Stimulated activated memory B cell treated with anti-CD40 and anti-IgM and Interleukin-4, amounts not matched to agents 10 μg/mL and 1 μg/mL and 100 μg/mL, for 72 hours (primary cell): ENCODE measurements at places on chromosomes 7 and 10.
A peak's percentile ranks its signal among the peaks of the same experiment; 100 is the strongest.

GRCh38 chr7:1049006-1049741 lies 4.8 kb downstream of the GPR146 start:
- no peak overlapping the region for H3K27ac ChIP-seq
- peaks cover 50% of the 10 kb centered on the region for H3K4me1 ChIP-seq
- no peak for ATAC-seq
- H3K36me3 ChIP-seq = peaks cover 4% of the 10 kb centered on the region

- no peak for ATAC-seq
- H3K36me3 ChIP-seq = peaks cover 7% of the 10 kb centered on the region
- H3K27me3 ChIP-seq = no peaks in the 10 kb centered on the region
- H3K4me3 ChIP-seq = no peak overlapping the region
These were observed 184.5 kb downstream of the PRKCQ start for GRCh38 chr10:6395606-6396005.

DNA sequence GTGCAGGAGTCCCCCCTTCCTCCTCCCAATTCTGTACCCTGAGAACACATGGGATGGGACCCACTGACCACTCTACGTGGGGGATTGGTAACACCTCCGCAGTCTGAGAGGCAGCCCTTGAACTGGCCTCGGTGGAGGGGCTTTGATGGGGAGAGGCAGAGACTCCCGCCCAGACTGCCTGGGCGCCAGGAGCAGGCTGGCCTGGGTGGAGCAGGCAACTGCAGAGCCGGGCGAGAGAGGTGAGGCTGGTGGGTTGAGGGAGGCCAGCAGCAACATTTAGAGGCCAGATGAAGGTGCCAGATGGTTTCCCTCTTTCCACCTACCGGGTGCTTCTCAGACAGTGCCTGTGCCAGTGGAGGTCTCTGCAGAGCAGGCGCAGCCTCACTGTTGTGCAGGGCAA lies 30.7 kb upstream of the ZNF467 start:
- H3K36me3 ChIP-seq = no peaks in the 10 kb centered on the region
- peaks cover 8% of the 10 kb centered on the region for H3K4me1 ChIP-seq
- no peak overlapping the region for H3K27ac ChIP-seq
- no peak overlapping the region for H3K4me3 ChIP-seq

GRCh38 chr10:129123428-129123827 lies 343.6 kb upstream of the MGMT start:
- ATAC-seq = no peak
- no peaks in the 10 kb centered on the region for H3K27me3 ChIP-seq
- H3K4me1 ChIP-seq = no peaks in the 10 kb centered on the region

DNA sequence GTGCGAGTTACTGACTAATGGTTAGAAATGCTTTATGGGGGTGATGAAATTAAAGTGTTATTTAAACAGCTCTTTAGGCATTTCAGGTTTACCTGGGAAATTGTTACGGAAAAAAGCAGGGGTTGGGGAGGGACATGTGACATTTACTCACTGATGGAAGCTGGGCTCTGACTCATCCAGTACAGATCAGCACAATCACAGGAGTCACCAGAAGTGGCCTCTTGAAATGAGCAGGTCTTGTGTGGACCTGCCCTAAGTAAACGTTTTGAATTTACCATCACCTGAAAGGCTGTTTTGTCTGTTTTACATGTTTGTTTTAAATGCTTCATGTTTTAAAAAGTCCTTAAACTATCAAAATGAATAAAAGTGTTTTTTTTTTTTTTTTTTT lies 2.3 kb downstream of the GLRX3 start:
- ATAC-seq = no peak
- peaks cover 56% of the 10 kb centered on the region for H3K4me1 ChIP-seq

- peaks cover 26% of the 10 kb centered on the region for H3K27me3 ChIP-seq
- ATAC-seq = no peak
These were observed 12.8 kb upstream of the FFAR4 start for GRCh38 chr10:93553482-93554315.

DNA sequence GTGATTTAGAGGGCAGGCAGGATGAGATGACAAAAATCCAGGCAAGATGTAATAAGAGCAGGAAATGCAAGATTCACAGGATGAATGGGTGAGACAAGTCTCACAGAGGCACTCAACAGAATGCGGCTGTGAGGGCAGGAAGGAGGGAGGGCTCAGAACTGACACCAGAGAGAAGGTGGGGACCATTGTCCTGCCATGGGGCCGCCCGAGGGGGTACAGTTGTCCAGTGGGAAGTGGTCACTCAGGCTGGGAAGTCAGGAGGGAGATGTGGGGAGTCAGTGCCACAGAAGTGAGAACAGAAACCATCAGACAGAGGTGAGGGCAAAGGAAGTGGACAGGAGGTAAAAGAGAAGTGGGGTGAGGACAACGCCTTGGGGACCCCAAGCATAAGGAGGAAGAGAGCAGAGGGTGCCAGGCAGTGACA lies 8.9 kb downstream of the HIP1 start:
- no peaks in the 10 kb centered on the region for H3K36me3 ChIP-seq
- H3K4me3 ChIP-seq = peak overlapping the region; percentile 8
- H3K4me1 ChIP-seq = peaks cover 36% of the 10 kb centered on the region
- no peaks in the 10 kb centered on the region for H3K27me3 ChIP-seq
- ATAC-seq = peak; percentile 67
- H3K27ac ChIP-seq = peak overlapping the region; percentile 11

GRCh38 chr7:70694971-70695794 lies 436.8 kb upstream of the GALNT17 start:
- H3K27ac ChIP-seq = peak overlapping the region; percentile 30
- peaks cover 8% of the 10 kb centered on the region for H3K4me1 ChIP-seq
- H3K4me3 ChIP-seq = peak overlapping the region; percentile 86

- H3K27ac ChIP-seq = no peak overlapping the region
- no peak overlapping the region for H3K4me3 ChIP-seq
- H3K27me3 ChIP-seq = peaks cover 60% of the 10 kb centered on the region
- ATAC-seq = no peak
- H3K36me3 ChIP-seq = no peaks in the 10 kb centered on the region
These were observed 745 bp downstream of the TCERG1L start for GRCh38 chr10:131310551-131311401.

GRCh38 chr10:21208666-21209316 lies 311.7 kb upstream of the NEBL start:
- H3K27me3 ChIP-seq = no peaks in the 10 kb centered on the region

DNA sequence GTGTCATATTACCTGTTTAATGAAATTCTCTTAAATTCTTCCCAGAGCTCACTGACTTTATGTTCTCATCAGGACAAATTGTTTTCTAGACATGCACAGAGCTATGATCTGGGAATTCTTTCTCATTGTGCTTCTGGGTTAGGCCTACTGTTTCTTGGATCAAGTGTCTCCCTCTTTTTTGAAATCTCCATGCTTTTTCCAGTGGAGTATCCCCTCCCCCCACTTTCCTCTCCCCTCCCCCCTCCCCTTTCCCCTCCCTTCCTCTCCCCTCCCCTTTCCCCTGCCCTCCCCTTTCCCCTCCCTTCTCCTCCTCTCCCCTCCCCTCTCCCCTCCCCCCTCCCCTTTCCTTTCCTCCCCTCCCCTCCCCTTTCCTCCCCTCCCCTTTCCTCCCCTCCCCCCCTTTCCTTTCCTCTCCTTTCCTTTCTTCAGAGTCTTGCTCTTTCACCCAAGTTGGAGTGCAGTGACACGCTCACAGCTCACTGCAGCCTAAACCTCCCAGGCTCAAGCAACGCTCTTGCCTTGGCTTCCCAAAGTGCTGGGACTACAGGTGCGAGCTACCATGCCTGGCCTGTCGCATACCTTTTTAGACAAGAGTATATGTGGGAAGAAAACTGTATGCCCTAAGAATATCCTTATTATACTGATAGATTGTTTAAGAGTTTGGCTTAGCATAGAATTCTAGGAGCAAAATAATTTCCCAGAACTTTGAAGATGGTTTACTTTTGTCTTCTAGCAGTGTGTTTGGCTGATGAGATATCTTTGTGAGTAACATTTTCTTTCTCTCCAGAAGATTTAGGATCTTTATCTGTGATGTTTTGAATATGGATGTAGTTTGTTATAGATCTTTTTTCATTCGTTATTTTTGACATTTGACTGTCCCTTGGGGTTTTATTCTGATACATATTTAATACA lies 2.5 kb downstream of the DYNC2I1 start:
- ATAC-seq = no peak
- H3K27me3 ChIP-seq = no peaks in the 10 kb centered on the region
- H3K27ac ChIP-seq = no peak overlapping the region
- peaks cover 33% of the 10 kb centered on the region for H3K4me1 ChIP-seq

DNA sequence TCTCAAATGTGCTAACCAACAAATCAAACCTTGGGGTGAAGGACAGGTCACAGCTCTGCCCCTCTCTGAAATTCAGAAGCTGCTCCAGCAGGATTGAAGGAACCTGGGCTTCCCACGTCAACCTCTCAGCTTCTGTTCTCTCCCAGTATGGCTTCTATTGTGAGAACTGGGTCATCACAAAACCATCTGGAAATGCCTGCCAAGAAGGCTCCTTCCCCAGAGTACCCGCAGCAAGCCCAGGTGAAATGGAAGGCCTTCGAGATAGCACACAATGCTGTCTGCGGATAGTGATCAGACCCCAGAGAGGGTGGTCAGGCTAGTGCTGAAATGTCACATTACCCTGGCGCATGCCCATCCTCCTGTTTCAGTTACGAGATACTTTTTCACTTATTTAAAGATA lies 16.4 kb upstream of the PROSER2 start:
- no peak overlapping the region for H3K4me3 ChIP-seq
- peaks cover 38% of the 10 kb centered on the region for H3K27me3 ChIP-seq
- ATAC-seq = no peak
- no peaks in the 10 kb centered on the region for H3K4me1 ChIP-seq

- no peaks in the 10 kb centered on the region for H3K27me3 ChIP-seq
- H3K4me3 ChIP-seq = peak overlapping the region; percentile 78
- ATAC-seq = no peak
- no peaks in the 10 kb centered on the region for H3K36me3 ChIP-seq
- H3K27ac ChIP-seq = peak overlapping the region; percentile 91
These were observed 50.4 kb downstream of the ADD3 start for GRCh38 chr10:110058212-110058611.

GRCh38 chr7:26195867-26196657 lies 4.5 kb downstream of the HNRNPA2B1 start:
- no peaks in the 10 kb centered on the region for H3K27me3 ChIP-seq
- H3K4me3 ChIP-seq = peak overlapping the region; percentile 73
- ATAC-seq = no peak
- H3K36me3 ChIP-seq = peaks cover 90% of the 10 kb centered on the region
- peak overlapping the region; percentile 100 for H3K27ac ChIP-seq

GRCh38 chr7:46157931-46158330 lies 236.9 kb upstream of the IGFBP3 start:
- H3K4me1 ChIP-seq = no peaks in the 10 kb centered on the region
- no peak overlapping the region for H3K27ac ChIP-seq
- no peaks in the 10 kb centered on the region for H3K27me3 ChIP-seq
- ATAC-seq = no peak
- no peaks in the 10 kb centered on the region for H3K36me3 ChIP-seq

- ATAC-seq = no peak
- H3K4me3 ChIP-seq = no peak overlapping the region
- peaks cover 75% of the 10 kb centered on the region for H3K27me3 ChIP-seq
- H3K36me3 ChIP-seq = no peaks in the 10 kb centered on the region
- no peak overlapping the region for H3K27ac ChIP-seq
These were observed 82.7 kb downstream of the ZRANB1 start for GRCh38 chr10:125024497-125025234.
